Thoracic aorta (tissue), 2 donors: ENCODE measurements at places on chromosomes 7 and 10. TPM values are rescaled to one million over a fixed set of nuclear protein-coding genes. Genes with fewer than 3 reads are reported as not detected.

The GPR141 gene
- total RNA-seq = not detected

The UTF1 gene
- not detected for total RNA-seq

DNA sequence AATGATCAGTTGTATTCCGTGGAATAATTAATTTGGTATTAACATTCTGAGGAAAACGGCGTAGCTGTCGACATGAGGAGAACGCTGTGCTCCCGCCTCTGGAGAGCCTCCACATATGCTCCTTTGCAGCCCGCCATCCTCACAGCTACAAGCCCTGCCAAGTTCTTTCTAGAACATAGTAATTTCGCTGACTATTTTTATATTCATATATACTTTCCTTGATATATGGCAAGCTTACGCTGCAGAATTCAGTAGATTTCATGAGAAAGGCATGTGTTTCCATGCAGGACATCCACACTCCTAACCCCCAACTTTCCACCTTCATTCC, 45.2 kb downstream of the TBXAS1 start:
- no peak overlapping the region for H3K27ac ChIP-seq
- H3K4me3 ChIP-seq = no peak overlapping the region
- DNase-seq = no peak
- no peaks in the 10 kb centered on the region for H3K36me3 ChIP-seq

DNA sequence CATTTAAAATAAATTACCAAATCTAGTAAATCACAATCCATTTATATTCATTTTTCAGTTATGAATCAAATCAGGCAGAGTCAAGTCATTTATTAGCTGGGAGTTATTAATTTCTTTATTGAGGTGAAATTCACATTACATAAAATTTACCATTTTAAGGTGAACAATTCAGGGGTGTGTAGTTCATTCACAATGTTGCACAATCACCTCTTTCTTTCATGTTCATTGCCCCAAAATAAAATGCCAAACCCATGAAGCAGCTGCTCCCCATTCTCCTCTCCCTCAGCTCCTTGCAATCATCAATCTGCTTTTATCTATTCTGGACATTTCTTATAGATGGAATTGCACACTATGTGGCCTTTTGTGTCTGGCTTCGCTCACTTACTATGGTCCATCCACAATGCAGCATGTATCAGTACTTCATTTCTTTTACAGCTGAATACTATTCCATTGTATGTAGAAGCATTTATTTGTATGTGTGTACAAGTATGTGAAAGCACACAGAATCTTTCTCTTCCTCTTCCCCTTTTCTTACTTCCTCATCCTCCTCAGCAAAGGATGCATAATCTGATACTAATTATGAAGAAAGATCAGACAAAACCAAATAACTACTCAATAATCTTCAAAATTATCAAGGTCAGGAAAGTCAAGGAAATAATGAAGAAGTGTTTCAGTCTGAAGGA, 60.6 kb downstream of the LMBR1 start:
- DNase-seq = no peak
- H3K27ac ChIP-seq = no peak overlapping the region
- H3K4me3 ChIP-seq = no peak overlapping the region
- no peaks in the 10 kb centered on the region for H3K4me1 ChIP-seq
- H3K27me3 ChIP-seq = no peaks in the 10 kb centered on the region

- no peaks in the 10 kb centered on the region for H3K36me3 ChIP-seq
- no peaks in the 10 kb centered on the region for H3K4me1 ChIP-seq
- H3K27me3 ChIP-seq = no peaks in the 10 kb centered on the region
- H3K27ac ChIP-seq = no peak overlapping the region
- no peak overlapping the region for H3K4me3 ChIP-seq
Observed at GRCh38 chr10:7525314-7526016, 114.6 kb upstream of the SFMBT2 start.

DNA sequence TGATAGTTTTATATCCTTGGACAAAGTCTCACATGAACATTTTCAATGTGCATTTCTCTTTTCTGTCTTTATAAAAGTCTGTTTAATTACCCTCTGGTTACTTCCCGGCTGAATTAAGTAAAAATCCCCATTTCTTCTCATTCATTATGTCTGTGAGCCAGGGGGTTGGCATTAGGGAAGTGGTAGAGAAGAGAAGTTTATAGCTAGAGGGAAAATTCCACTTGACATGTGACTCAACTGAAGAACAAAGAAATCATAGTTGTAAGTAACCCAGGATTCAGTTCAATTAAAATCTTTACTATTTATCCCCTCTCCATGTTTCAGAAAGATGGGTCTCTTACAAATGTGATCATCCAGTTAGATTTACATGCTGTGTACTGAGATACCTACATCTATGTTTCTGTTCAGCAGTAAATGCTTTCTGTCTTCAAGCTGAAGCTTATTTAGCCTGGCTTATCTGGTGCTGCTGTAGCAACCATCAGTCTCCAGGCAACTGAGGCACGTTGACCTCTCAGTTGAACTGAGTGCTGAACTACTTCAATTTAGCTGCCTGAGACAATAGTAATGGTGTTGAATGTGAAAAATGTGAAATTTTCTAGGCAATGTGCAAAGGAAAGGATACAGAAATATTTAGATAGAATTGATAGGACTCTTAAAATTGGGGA, 181.6 kb downstream of the MLLT10 start:
- no peak overlapping the region for H3K27ac ChIP-seq
- H3K4me1 ChIP-seq = no peaks in the 10 kb centered on the region
- H3K27me3 ChIP-seq = no peaks in the 10 kb centered on the region
- no peak for DNase-seq
- H3K4me3 ChIP-seq = no peak overlapping the region

DNA sequence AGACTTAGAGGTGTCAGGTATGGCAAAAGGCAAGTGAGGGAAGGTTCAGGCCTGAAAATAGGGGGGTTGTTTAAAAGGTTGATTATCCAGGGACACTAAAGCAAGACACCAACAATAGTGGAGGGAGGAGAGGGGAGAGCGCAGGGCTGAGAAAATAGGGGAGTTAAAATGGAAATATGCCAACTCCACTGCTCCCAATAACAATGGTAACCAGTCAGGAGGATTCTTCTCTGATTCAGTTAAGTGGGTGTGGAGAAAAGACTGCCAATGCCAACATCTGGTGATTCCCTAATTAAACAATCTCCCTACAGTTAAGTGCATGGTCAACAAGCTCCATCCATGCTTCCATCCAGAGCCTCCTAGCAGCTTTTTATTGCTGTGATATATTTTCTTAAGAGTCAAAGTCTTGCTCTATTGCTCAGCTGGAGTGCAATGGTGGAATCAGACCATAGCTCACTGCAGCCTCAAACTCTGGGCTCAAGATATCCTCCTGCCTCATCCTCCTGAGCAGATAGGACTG, 183.3 kb downstream of the JAZF1 start:
- H3K4me1 ChIP-seq = peaks cover 18% of the 10 kb centered on the region
- no peak overlapping the region for H3K27ac ChIP-seq
- H3K36me3 ChIP-seq = no peaks in the 10 kb centered on the region
- H3K27me3 ChIP-seq = no peaks in the 10 kb centered on the region
- H3K4me3 ChIP-seq = no peak overlapping the region

DNA sequence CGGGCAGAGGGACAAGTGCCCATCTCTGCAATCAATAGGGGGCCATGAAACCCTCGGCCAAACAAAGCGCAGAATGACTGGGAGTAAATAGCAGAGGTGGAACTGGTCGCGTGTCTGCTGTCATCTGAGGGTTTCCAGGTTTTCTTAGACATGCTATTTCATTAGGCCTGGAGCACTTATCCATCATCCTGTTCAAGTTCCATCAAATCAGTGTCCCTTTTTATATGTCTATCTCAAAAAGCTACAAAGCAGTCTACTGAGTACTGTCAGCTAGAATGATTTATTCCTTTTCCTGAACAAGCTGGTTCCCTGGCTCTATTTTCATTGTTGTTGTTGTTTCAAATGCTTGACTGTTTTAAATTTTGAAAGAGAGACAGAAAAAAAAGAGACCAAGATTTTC, 590.5 kb downstream of the PARD3 start:
- H3K27ac ChIP-seq = no peak overlapping the region
- no peaks in the 10 kb centered on the region for H3K36me3 ChIP-seq
- H3K4me3 ChIP-seq = no peak overlapping the region
- no peaks in the 10 kb centered on the region for H3K27me3 ChIP-seq
- DNase-seq = no peak
- no peaks in the 10 kb centered on the region for H3K4me1 ChIP-seq

- H3K36me3 ChIP-seq = no peaks in the 10 kb centered on the region
- no peaks in the 10 kb centered on the region for H3K27me3 ChIP-seq
- H3K4me3 ChIP-seq = no peak overlapping the region
- DNase-seq = no peak
Observed at GRCh38 chr7:94094298-94094697, 90.1 kb upstream of the BET1 start.

DNA sequence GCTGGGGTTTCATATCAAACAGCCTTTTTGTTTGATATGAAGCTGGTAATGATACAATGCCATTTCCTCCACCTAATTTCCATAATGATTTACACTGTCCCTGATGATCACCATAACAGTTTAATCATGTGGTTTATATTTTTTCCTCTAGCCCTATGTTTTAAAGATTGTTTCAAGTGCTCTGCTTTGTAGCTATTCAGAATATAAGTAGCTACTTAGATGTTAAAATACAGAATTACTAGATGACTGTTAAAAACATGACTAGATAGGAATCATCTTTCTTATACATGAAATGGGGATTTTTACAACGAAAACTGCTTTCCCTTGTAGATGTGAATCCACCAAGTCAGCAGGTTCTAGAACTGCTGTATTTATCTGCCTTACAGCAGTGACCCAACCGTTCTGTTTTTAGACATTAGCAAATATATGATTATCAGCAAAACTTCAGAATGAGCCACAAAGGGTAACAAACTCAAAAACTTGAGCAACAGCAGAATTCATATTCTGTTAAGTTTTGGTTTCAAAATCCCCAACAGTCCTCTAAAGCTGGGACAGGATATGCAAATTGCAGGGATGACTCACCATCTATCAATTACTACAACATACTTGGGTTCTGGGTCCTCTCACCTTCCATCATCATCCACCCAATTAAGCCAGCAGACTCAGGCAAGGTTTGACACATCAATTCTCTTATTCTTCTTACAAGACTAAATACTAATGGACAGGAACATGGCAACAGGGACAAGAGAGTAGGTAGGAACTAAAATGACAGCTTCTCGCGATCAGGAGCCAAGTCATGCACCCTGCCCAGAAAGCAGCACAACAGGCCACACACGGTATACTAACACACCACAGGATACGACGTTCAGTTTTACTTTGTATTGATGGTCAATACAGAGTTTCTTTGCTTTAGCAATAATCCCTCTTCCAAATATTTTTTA, 83.9 kb downstream of the PIP4K2A start:
- no peak overlapping the region for H3K27ac ChIP-seq
- H3K4me3 ChIP-seq = no peak overlapping the region
- peaks cover 23% of the 10 kb centered on the region for H3K4me1 ChIP-seq
- no peaks in the 10 kb centered on the region for H3K36me3 ChIP-seq
- no peak for DNase-seq

DNA sequence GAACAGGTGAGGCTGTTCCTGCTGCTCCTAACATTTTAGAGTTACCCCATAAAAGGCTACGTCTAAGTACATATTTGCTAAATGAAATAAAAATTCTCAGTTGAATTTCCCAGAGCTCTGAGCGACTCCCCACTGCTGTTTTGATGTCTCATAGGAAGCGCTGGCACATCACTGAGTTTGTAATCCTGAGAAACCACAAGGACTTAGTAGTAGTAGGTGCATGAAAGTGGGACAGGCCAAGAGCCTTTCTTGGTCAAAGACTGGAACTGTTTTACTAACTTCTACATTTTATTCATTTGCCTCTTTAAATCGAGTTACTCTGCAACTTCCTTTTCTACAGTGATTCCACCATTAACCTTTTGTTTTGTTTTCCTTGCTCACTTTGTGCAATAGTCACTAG, 85.9 kb downstream of the XPNPEP1 start:
- H3K36me3 ChIP-seq = no peaks in the 10 kb centered on the region
- H3K4me1 ChIP-seq = no peaks in the 10 kb centered on the region
- H3K27ac ChIP-seq = no peak overlapping the region
- no peaks in the 10 kb centered on the region for H3K27me3 ChIP-seq

- H3K27ac ChIP-seq = no peak overlapping the region
- H3K27me3 ChIP-seq = no peaks in the 10 kb centered on the region
- H3K4me3 ChIP-seq = no peak overlapping the region
- H3K36me3 ChIP-seq = no peaks in the 10 kb centered on the region
- no peak for DNase-seq
Observed at GRCh38 chr10:1608851-1609647, 128.3 kb downstream of the ADARB2 start.

GRCh38 chr7:50734246-50734645, 48.5 kb downstream of the GRB10 start:
- no peak for DNase-seq
- H3K27me3 ChIP-seq = no peaks in the 10 kb centered on the region
- peaks cover 11% of the 10 kb centered on the region for H3K4me1 ChIP-seq
- H3K4me3 ChIP-seq = no peak overlapping the region
- no peak overlapping the region for H3K27ac ChIP-seq

DNA sequence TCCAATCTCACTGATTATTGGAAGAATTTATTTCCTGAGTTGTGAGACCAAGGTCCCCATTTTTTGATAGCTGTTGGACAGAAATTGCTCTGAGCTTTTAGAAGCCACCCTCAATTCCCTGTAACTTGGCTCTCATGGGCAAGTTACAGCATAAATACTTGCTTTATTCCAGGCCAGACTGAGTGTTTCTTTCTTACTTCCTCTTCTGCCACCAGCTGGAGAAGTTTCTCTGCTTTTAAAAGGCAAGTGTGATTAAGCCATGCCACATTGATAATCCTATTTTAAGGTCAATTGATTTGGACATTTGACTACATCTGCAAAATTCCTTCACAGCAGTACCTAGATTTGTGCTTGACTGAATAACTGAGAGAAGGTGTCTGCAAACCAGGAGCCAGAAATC, 14.1 kb upstream of the TAS2R41 start:
- no peak overlapping the region for H3K4me3 ChIP-seq
- no peaks in the 10 kb centered on the region for H3K4me1 ChIP-seq
- no peaks in the 10 kb centered on the region for H3K27me3 ChIP-seq
- no peaks in the 10 kb centered on the region for H3K36me3 ChIP-seq
- DNase-seq = no peak
